ENCODE measurements at places on chromosomes 11 and 22.

- no peak for DNase-seq
Observed at GRCh38 chr22:49740242-49740641, 87.4 kb downstream of the BRD1 start.

- no peak for DNase-seq
Observed at GRCh38 chr22:42947211-42947990, 67.5 kb downstream of the PACSIN2 start.

DNA sequence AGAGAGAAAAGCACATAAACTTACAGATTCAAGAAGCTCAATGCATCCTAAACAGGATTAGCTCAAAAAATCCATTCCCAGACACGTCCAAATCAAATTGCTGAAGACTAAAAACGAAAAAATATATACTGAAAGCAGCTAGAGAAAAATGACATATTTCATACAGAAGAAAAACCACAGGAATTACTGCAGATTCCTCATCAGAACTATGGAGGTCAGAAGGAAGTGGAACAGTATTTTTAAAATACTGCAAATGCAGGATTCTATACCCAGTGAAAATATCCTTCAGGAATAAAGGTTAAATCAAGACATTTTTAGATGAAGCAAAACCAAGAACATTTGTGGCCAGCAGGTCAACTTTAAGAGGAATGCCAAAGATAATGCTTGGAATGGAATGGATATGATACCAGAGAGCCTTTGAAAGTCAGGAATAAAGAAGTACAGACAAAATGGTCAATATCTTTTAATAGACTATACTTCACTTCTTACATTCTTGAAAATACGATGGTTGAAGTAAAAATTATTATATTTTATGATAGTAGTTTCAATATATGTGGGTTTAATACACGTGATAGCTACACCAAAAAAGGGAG is 352.9 kb downstream of the CTTN start:
- DNase-seq, result no peak

GRCh38 chr11:68966894-68967780 is 13.6 kb downstream of the MRGPRD start:
- no peak for DNase-seq

DNA sequence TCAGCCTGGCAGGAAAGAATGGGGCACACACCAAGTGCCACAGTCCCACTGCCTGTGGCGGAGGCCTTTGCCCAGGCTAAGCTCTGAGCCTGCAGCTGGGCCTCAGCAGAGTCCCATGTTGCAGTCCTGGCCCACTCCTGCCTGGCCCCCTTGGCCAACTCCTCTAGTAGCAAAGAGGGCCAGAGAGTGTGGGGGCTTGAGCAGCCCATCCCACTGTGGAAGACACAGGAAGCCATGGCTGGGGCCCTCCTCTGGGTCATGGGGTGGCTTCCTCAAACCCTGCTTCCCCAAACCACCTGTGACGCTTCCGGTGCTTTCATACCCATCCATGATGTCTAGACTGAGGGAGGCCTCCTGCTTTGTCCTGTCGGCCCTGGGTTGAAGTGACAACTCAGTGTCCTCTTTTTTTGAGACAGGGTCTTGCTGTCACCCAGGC is 5.8 kb downstream of the RPS19BP1 start:
- no peak for DNase-seq

DNA sequence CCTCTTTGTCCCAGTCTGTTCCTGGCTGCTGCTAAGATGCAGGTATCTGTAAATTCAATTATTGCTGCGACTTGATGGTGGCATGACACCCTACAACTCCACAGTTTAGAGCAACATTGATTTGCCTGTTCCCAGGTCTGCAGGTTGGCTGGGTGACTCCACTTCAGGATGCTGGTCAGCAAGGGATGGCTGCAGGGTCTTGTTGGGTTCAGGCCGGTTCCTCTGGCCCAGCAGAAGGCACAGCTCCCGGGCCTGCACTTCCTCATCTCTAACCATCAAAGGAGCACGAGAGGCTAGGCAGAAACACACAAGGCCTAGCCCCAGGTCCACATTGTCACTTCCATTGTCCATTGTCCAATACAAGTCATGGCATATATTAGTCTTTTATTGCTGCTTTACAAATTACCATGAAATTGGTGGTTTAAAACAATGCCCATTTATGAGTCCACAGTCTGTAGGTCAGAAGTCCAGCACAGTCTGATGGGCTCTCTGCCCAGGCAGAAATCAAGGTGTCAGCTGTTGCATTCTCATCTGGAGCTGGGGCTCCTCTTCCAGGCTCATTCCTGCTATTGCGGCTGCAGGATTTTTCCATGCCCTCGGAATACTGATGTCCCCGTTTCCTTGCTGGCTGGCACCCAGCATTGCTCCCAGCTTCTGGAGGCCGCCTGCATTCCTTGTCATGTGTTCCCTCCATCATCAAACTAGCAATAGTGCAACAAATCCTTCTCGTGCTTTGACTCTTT is 96.6 kb upstream of the LMO1 start:
- DNase-seq, result no peak

DNA sequence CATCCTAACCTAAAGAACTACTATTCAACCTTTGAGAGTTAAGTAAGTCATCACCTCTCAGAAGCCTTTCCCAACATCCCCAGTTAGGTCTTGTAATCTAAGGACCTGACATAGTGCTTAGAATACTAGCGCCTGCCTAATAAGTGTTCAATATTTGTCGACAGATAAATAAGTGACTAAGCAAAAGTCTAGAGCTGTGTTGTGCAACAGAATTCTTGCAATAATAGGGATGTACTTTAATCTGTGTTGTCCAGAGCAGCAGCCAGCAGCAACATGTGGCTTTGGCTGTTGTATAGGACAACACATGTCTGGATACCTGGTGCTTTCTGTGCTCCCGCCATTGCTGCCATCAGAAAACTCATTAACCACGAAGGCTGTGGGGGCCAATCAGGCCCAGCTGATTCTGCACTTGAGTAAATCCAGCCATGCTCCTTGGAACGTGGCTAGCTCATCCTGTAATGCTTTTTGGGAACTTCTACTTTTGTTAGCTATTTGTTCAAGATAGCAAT is 66.8 kb upstream of the NTM start:
- DNase-seq, result no peak

DNA sequence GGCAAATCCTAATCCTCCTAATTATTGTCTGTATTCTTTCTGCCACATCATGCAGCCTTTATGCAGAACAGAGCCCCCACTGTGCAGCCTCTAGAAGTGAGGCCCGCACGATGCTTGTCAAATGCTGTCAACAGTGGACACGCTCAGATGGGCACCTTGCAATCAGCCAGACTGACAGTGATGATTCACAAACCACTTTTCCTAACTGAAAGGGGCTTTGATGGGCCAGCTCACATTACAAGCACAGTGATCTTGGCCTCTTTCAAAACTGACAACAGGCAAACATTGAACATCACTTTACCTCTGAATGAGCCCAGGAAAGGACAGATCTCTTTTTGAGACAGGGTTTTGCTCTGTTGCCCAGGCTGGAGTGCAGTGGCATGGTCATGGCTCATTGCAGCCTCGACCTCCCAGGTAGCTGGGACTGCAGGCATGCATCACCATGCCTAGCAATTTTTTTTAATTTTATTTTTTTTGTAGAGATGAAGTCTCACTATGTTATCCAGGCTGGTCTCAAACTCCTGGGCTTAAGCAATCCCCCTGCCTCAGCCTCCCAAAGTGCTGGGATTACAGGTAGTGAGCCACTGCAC is 18.0 kb upstream of the E2F8 start:
- DNase-seq, result no peak

DNA sequence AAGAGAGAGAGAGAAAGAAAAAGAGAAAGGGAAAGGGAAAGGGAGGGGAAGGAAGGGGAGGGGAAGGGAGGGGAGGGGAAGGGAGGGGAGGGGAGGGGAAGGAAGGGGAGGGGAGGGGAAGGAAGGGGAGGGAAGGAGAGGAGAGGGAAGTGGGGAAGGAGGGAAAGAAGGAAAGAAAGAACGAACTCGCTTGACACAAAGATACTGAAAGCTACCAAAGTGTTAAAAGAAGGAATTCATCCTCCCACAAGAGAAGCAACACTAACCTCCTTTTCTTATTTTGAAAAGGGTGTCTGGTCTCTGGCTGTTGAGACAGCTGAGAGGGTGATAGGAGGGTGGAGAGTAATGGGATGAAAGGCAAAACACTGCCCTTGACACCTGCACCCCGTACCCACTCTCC is 172.6 kb downstream of the SHANK2 start:
- DNase-seq, result no peak

DNA sequence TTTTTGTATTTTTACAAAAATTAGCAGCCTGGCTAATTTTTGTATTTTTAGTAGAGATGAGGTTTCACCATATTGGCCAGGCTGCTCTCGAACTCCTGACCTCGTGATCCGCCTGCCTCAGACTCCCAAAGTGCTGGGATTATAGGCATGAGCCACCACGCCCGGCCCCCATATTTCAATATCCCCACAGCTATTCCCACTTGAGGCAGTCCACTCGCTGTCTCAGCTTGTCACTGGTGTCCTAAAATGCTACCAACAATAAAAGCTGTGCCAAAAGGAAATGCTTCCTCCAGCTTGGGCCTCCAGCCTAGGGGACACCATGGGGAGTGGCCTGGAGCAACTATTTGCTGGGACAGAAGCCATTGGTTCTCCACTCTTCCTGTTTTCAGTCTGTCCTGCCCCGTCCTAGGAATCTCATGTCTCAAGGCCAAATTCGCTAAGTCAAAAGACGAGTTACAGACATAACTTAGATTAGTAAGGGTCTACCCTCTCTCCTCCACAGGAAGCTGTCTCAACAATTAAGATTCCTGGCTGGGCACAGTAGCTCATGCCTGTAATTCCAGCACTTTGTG is 7.3 kb upstream of the SPINDOC start:
- DNase-seq, result no peak

DNA sequence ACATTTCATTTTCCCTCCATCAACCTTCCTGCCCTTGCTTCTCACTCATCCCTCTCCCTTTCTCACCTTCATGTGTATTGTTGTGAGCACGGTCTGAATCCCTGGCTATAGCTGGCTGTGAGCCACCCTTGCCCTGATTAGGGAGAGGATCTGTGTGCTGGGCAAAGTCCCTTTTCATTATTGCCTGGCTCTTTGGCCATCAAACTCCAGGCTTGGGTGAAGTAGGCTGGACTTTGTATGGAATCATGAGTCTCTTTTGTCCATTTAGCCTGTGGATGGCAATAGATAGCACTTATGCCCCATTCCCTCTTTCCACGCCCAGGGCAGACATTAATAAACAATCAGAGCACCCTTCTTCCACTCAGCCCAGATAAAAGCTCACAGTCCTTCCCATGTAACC is 6.7 kb downstream of the MYO18B start:
- DNase-seq, result no peak

DNA sequence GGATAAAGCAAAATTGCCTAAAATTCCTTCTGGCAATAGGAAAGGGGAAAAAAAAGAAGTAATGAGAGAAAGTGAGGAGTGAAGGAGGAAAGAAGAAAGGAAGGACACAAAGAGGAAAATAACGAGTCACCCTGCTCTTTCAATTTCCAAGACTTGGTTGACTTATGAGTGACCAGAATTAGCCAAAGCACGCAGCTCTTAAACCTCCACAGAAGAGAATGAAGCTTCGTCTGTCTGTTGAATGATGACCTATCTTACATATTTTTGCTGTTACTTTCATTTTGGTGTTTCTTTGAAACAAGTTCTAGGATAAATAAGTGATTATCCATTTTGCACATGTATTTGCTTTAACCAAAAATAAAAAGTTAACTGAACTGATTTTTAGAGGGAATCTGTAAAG is 728 bp downstream of the MMP27 start:
- DNase-seq, result no peak
